ENCODE measurements at places on chromosomes 13 and 19.

GRCh38 chr13:26128676-26129075 lies 76.9 kb upstream of the SHISA2 start:
- no peak overlapping the region for H3K27ac ChIP-seq
- peaks cover 5% of the 10 kb centered on the region for H3K27me3 ChIP-seq
- no peaks in the 10 kb centered on the region for H3K4me1 ChIP-seq
- H3K36me3 ChIP-seq = no peaks in the 10 kb centered on the region
- no peak for DNase-seq

- H3K36me3 ChIP-seq = no peaks in the 10 kb centered on the region
- no peaks in the 10 kb centered on the region for H3K4me1 ChIP-seq
- no peak for DNase-seq
- H3K4me3 ChIP-seq = no peak overlapping the region
- no peaks in the 10 kb centered on the region for H3K27me3 ChIP-seq
Measured at GRCh38 chr13:90070837-90071525, 1276.5 kb upstream of the MIR17HG start.

DNA sequence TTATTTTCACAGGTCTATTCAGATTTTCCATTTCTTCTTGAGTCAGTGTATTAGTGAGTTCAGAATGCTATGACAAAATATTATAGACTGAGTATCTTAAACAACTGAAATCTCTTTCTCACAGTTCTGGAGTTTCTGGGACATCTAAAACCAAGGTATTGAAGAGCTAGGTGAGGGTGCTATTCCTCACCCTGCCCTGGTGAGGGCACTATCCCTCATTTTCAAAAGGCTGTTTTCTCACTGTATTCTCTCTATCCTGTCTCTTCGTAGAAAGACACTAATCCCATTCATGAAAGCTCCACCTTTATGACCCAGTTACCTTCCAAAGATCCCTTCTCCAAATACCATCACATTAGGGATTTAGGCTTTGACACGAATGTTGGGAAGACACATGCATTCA lies 1617.1 kb downstream of the PCDH9 start:
- H3K27me3 ChIP-seq = no peaks in the 10 kb centered on the region
- no peak overlapping the region for H3K4me3 ChIP-seq
- DNase-seq = no peak
- no peaks in the 10 kb centered on the region for H3K36me3 ChIP-seq
- H3K4me1 ChIP-seq = no peaks in the 10 kb centered on the region
- H3K27ac ChIP-seq = no peak overlapping the region

- peaks cover 31% of the 10 kb centered on the region for H3K27me3 ChIP-seq
- H3K27ac ChIP-seq = no peak overlapping the region
- no peaks in the 10 kb centered on the region for H3K36me3 ChIP-seq
- H3K4me3 ChIP-seq = peak overlapping the region; percentile 73
Measured at GRCh38 chr19:50836543-50837195, 3.3 kb upstream of the KLK15 start.

- H3K27ac ChIP-seq = no peak overlapping the region
- no peaks in the 10 kb centered on the region for H3K36me3 ChIP-seq
- no peaks in the 10 kb centered on the region for H3K27me3 ChIP-seq
- no peak for DNase-seq
Measured at GRCh38 chr13:38854226-38854625, 136.4 kb downstream of the STOML3 start.

DNA sequence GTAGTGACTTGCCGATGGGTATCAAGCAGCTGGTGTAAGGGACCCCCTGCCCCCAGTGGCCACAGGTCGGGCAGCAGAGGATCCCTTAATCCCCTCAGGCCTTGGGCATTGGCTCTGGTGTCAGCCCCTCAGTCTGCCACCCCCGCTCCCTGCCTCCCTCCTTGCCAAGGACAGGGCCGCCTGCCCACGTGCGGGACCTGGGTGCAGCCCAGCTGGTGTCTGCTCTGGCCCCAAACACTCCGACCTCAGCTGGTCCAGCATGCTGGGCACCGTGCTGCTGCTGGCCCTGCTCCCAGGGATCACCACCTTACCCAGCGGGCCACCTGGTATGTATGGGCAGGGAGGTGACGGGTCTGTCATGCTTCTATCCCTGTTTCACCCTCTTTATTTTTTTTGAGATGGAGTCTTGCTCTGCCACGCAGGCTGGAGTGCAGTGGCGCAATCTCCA lies at the start of gene TGFBR3L:
Gene TGFBR3L (plus strand): TSS at position 233 of the 448 bp plus-strand sequence.
- H3K27ac ChIP-seq = no peak within 1 kb of the TSS
- peaks cover 4% of the 10 kb centered on the region for H3K27me3 ChIP-seq
- peaks cover 8% of the 10 kb centered on the region for H3K4me1 ChIP-seq
- H3K36me3 ChIP-seq = no peaks in the 10 kb centered on the region

- peak overlapping the region; percentile 94 for H3K4me3 ChIP-seq
- H3K36me3 ChIP-seq = peaks cover 10% of the 10 kb centered on the region
- peak; percentile 77 for DNase-seq
- peaks cover 33% of the 10 kb centered on the region for H3K4me1 ChIP-seq
- peak overlapping the region; percentile 96 for H3K27ac ChIP-seq
Measured at GRCh38 chr19:54114340-54115108, 933 bp downstream of the TFPT start.

DNA sequence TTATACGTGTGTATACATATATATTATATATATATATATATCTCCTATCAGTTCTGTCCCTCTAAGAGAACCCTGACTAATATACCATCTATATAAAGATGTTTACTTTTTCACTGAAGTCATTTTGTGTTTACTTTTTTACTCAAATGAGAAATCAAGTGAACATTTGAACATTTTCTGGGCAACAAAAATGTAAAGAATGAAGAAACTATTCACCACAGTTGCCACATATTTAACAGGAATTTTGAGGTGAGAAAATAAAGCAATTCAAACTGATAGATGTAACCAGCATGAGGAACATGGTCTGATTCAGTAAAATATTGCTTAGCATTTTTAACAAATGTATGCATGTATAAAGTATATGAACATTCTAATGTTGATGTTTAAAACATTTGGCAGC lies 299.2 kb upstream of the KLHL1 start:
- H3K27ac ChIP-seq = no peak overlapping the region
- H3K27me3 ChIP-seq = no peaks in the 10 kb centered on the region
- no peaks in the 10 kb centered on the region for H3K36me3 ChIP-seq
- H3K4me1 ChIP-seq = no peaks in the 10 kb centered on the region

GRCh38 chr19:16379521-16380313 lies 55.1 kb downstream of the KLF2 start:
- H3K4me3 ChIP-seq = no peak overlapping the region
- no peak overlapping the region for H3K27ac ChIP-seq
- no peaks in the 10 kb centered on the region for H3K27me3 ChIP-seq
- H3K36me3 ChIP-seq = no peaks in the 10 kb centered on the region

GRCh38 chr19:44002212-44002565 lies 568 bp upstream of the ZNF230 start:
- H3K27ac ChIP-seq = peak overlapping the region; percentile 88
- H3K4me1 ChIP-seq = peaks cover 33% of the 10 kb centered on the region
- H3K4me3 ChIP-seq = peak overlapping the region; percentile 95
- H3K27me3 ChIP-seq = peaks cover 3% of the 10 kb centered on the region
- peaks cover 29% of the 10 kb centered on the region for H3K36me3 ChIP-seq
- no peak for DNase-seq

DNA sequence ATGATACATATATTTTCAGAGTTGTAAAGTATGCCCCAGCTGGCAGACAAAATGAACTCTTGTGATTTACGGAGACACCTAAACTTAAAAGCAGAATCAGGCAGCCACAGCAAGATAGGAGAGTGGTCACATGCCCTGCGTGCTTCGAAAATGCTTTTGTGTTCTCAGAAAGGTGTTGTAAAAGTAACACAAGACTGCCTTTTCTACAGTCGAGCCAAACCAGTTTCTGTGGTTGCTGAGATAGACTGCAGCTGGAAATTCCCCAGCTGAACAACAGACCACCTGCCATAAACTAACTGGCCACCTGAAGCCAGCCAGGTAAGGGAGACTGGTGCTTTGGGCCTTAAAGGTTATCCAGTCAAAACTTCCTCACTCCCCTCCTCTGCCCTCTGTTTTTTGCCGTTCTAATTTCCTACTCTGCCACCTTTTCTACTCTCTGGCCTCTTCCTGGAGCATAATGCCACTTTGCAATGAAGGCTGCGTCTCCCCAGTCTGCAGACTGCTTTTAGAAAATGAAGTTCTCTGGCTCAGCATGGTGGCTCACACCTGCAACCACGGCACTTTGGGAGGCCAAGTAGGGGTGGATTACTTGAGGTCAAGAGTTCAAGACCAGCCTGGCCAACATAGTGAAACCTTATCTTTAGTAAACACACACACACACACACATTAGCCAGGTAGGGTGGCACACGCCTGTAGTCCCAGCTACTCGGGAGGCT lies 381.2 kb upstream of the SLITRK1 start:
- H3K36me3 ChIP-seq = no peaks in the 10 kb centered on the region
- no peak overlapping the region for H3K4me3 ChIP-seq
- no peaks in the 10 kb centered on the region for H3K4me1 ChIP-seq
- H3K27me3 ChIP-seq = no peaks in the 10 kb centered on the region
- DNase-seq = no peak
- no peak overlapping the region for H3K27ac ChIP-seq

Measured in natural killer cell treated with Interleukin-12 subunit alpha and Interleukin-12 subunit beta and Interleukin-15 and Interleukin-18, amount 100 ng/mL, for 72 hours (primary cell).